ENCODE measurements at places on chromosomes 5 and 9.

GRCh38 chr5:136034984-136035383 lies 6.2 kb downstream of the TGFBI start:
- H3K4me3 ChIP-seq = no peak overlapping the region
- H3K4me1 ChIP-seq = peaks cover 19% of the 10 kb centered on the region
- H3K27me3 ChIP-seq = peaks cover 14% of the 10 kb centered on the region
- no peak overlapping the region for H3K27ac ChIP-seq
- DNase-seq = no peak

DNA sequence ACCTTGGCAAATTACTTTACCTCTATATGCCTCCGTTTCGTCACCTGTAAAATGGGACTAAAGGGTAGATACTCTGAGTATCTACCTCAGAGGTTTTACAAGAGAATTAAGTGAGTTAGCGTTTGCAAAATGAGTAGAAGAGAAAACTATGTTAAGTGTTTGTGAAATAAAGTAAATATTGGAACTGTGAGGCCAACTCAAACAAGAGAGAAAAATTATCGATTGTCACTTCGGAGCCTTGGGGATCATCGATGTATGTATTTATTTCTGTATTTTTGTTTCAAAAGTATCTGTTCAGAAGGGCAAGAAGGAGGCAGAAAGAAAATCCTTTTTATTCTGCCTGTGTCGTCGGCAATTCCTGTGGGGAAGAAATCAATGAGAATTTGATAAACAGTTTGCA lies 25.8 kb upstream of the C5orf58 start:
- no peaks in the 10 kb centered on the region for H3K36me3 ChIP-seq
- H3K27me3 ChIP-seq = peaks cover 23% of the 10 kb centered on the region
- DNase-seq = no peak
- H3K4me1 ChIP-seq = no peaks in the 10 kb centered on the region

DNA sequence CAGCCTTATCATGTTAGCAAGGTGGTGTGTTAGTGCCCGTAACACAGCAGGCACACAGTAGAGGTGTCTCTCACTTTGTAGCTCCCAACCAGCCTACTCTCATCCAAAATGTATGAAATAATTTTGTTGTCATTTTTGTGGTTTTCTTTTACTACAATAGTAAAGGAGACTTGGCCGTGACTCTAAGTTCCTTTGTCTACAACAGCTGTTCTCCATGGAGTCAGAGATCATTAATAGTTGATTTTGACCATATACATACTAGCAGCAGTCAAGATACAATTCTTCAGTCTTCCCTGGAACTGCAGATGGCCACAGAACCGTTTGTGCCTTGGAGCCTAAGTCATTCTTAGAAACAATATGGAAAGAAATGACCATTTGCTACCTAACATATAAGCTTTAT lies 567.1 kb downstream of the TLR4 start:
- H3K4me3 ChIP-seq = no peak overlapping the region
- no peak overlapping the region for H3K27ac ChIP-seq
- H3K4me1 ChIP-seq = no peaks in the 10 kb centered on the region
- no peaks in the 10 kb centered on the region for H3K27me3 ChIP-seq

DNA sequence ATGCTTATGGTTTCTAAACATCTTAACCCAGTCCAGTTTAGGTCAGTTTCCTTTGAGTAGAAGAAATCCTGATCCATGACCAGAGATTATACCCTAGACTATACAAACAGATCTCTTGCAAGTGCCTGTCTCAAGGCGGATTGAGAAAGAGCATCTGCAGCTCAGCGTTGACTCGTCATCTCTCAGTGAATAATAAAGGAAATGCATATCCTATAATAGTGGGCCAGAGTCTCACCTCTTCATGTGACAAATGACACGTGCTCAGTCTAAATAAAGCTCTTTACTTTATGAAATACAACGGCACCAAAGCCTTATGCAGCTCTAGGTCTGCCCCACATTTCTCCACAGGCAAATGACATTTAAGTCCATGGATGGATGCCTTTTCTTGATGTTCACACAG lies 179.4 kb upstream of the NR3C1 start:
- H3K36me3 ChIP-seq = peaks cover 4% of the 10 kb centered on the region
- peaks cover 45% of the 10 kb centered on the region for H3K4me1 ChIP-seq
- no peaks in the 10 kb centered on the region for H3K27me3 ChIP-seq
- no peak for DNase-seq
- H3K4me3 ChIP-seq = no peak overlapping the region

- no peaks in the 10 kb centered on the region for H3K27me3 ChIP-seq
- peaks cover 98% of the 10 kb centered on the region for H3K36me3 ChIP-seq
- H3K4me1 ChIP-seq = peaks cover 25% of the 10 kb centered on the region
- H3K27ac ChIP-seq = peak overlapping the region; percentile 52
These were observed 6.0 kb downstream of the RPL12 start for GRCh38 chr9:127444921-127445850.

DNA sequence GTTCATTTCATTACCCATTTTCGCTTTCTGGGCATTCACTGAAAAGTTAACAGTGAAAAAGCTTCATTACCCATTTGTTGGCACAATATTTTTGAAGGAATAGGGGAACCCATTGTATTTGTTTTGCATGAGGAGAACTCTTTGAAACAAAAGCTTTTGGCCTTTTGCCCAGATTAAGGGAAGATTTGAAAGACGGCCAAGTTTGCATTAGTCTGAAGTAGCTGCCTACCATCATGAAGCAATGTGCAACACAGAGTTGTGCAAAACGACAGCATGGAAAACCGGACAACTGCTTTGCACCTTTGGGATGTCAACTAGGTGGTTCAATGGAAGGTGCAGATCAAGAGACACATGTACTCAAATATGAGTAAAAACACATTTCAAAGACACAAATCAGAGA lies 84.9 kb downstream of the TRPM3 start:
- no peak for DNase-seq
- H3K4me1 ChIP-seq = no peaks in the 10 kb centered on the region
- no peaks in the 10 kb centered on the region for H3K36me3 ChIP-seq
- no peak overlapping the region for H3K4me3 ChIP-seq
- no peaks in the 10 kb centered on the region for H3K27me3 ChIP-seq

GRCh38 chr9:133604214-133604613 lies 5.0 kb downstream of the FAM163B start:
- no peak overlapping the region for H3K27ac ChIP-seq
- H3K4me3 ChIP-seq = no peak overlapping the region
- no peaks in the 10 kb centered on the region for H3K36me3 ChIP-seq
- peaks cover 5% of the 10 kb centered on the region for H3K27me3 ChIP-seq

All from activated T-helper 2 cell treated with anti-CD3 and anti-CD28 coated beads, Interferon-gamma antibody, Interleukin-2, Interleukin-4, amounts not matched to agents 10 μg/mL and 5 μg/mL and 100 μg/mL, durations not matched to agents 14 hours and 24 hours and 36 hours (primary cell).